Nasal cavity respiratory epithelium epithelial cell of viscerocranial mucosa (primary cell): ENCODE measurements at places on chromosomes 7 and 10. TPM values are rescaled to one million over a fixed set of nuclear protein-coding genes. Genes with fewer than 3 reads are reported as not detected.

The SLC26A5 gene
- total RNA-seq = not detected in 2 replicates

The ASB10 gene
- not detected in 2 replicates for total RNA-seq

The NACAD gene
- 0.34 and 0.43 TPM in 2 replicates for total RNA-seq

The LIPJ gene
- under 0.01 TPM in 1 of 2 replicates, not detected in the other for total RNA-seq

The RASA4 gene
- 1.7 and 2.9 TPM in 2 replicates for total RNA-seq

The METTL27 gene
- total RNA-seq = 3.1 and 4.4 TPM in 2 replicates

The INA gene
- total RNA-seq = 0.07 and 0.34 TPM in 2 replicates

The CASTOR2 gene
- total RNA-seq = 2.4 and 7.2 TPM in 2 replicates

The AQP1 gene
- 0.14 TPM in 1 of 2 replicates, not detected in the other for total RNA-seq

The TWIST1 gene
- not detected in 2 replicates for total RNA-seq

The RASSF4 gene
- under 0.01 and 3.5 TPM in 2 replicates for total RNA-seq

The CTNNA3 gene
- under 0.01 and 0.21 TPM in 2 replicates for total RNA-seq

The PILRA gene
- under 0.01 and 0.14 TPM in 2 replicates for total RNA-seq

The VOPP1 gene
- 54.3 and 88.0 TPM in 2 replicates for total RNA-seq

The ABCB4 gene
- total RNA-seq = not detected in 2 replicates

The CUL2 gene
- 28.7 and 56.3 TPM in 2 replicates for total RNA-seq

The KLLN gene
- total RNA-seq = 0.34 and 0.71 TPM in 2 replicates

The SFRP4 gene
- total RNA-seq = not detected in 2 replicates

The PTPRZ1 gene
- total RNA-seq = 15.4 and 17.7 TPM in 2 replicates

The CTTNBP2 gene
- 0.34 and 1.2 TPM in 2 replicates for total RNA-seq

The SFTPA1 gene
- not detected in 2 replicates for total RNA-seq

The ERVW-1 gene
- not detected in 2 replicates for total RNA-seq

The HECW1 gene
- not detected in 2 replicates for total RNA-seq

The TAS2R4 gene
- 1.0 and 6.4 TPM in 2 replicates for total RNA-seq

The TMEM229A gene
- total RNA-seq = not detected in 2 replicates

The KCTD7 gene
- total RNA-seq = 3.4 and 4.1 TPM in 2 replicates

The DDIT4 gene
- 1,282 and 1,719 TPM in 2 replicates for total RNA-seq

The ARHGAP12 gene
- 28.0 and 33.6 TPM in 2 replicates for total RNA-seq

The C10orf53 gene
- not detected in 2 replicates for total RNA-seq

The TECPR1 gene
- total RNA-seq = 13.0 and 25.9 TPM in 2 replicates

The GAD2 gene
- total RNA-seq = not detected in 2 replicates

The ORAI2 gene
- 7.5 and 13.2 TPM in 2 replicates for total RNA-seq
